ENCODE measurements at places on chromosomes 11 and 22. TPM values are rescaled to one million over a fixed set of nuclear protein-coding genes. Genes with fewer than 3 reads are reported as not detected.

GRCh38 chr11:108863528-108863927 is 198.7 kb downstream of the DDX10 start:
- DNase-seq: no peak

GRCh38 chr11:20501252-20501651 is 98.2 kb upstream of the SLC6A5 start:
- no peak for DNase-seq

DNA sequence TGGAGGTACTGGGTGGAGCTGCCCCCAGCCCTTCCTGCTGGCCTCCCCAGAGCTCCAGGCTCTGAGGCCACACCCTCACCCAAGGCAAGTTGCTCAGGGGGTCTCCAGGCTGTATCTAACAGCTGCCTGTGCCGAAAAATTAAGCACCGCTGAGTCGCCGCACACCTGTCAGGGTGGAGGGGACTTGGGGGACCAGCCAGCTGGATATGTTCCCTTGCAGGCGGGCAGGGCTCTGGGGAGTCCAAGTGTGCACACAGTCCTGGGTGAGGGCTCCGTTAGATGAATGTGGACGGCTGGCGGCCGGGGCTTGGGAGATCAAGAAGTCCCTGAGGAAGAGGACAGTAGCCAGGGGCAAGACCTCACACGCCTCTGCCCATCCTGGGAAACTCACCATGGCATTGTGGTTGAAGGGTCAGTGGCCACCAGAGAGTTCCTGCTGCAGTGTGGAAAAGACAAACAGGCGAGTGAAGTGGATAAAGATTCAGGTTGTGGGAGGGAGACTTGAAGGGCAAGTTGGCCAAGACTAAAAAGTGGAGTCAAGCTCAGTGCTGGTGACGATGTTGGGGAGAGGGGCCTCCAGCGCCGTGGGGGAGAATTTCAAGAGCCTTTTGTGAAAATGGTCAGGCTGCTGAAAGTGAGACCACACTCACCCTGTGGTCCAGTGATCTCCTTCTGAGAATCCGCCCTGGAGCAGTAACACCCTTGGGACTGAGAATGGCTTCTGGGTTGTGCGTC is 69.6 kb downstream of the CDKN1C start:
- DNase-seq: no peak

The OR5A1 gene
- total RNA-seq: not detected

The NAALADL1 gene
- 1.6 TPM for total RNA-seq

DNA sequence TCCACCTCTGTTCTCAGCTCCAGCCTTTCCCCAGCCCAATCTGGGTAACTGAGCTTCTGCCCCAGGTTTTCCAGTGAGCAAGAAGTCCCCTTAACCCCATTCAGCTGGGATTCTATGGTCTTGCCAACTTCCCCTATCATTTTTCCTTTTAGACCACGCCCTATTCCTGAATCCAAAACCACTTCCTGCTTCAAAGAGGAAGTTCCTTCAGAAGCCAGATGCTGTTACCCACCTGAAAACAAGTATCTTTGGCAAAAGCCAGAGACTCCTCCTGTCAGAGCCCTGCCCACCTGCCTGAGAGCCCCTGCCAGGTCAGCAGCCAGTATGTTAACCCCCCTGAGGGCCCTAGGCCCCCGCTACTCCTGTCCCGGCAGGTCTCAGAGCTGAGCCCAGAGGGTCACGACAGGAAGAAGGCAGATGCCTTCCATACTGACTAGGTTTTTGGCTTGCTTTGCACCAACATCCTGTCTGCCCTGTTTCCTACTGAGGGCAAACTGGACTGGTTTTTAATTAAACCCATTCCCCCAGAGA is 20.3 kb upstream of the MICAL2 start:
- no peak for DNase-seq

DNA sequence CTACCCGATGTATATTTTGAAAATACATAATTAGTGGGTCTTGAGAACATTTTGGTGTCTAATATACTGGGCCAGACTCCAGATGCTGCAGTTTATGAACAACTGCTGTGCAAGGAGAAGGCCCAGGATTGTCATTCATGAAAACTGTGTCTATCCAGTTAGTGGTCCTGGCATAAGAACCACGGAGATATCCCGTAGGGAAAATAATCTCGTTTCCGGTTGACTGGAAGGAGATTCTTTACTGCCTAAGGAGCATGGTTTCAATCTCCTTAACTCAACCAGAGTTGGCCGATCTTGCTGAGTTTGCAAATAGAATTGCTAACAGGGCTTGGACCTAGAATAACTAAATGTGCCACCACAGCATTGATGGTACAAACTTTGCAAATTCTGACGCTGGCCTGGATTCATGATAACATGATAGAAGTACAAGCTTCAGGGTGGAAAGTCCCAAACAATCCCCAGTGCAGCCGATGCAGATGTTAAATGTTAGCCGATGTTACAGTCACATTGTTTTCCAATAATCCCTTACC is 4.6 kb upstream of the RTCB start:
- DNase-seq: no peak

GRCh38 chr11:69087811-69088210 is 39.1 kb downstream of the TPCN2 start:
- DNase-seq: no peak

DNA sequence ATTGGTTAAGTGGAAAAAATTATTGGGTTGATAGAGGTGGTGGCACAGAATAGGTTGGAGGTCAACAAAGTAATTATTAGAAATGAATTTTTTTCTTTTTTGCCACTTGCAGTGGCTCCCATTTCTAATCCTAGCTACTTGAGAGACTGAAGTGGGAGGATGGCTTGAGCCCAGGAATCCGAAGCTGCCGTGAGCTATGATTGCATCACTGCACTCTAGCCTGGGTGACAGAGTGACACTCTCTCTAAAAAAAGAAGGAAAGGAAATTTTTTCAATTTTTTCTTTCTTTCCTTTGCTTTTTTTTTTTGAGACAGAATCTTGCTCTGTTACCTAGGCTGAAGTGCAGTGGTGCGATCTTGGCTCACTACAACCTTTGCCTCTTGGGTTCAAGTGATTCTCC is 2.2 kb upstream of the BCO2 start:
- DNase-seq: no peak

- DNase-seq: no peak
These were observed 140.6 kb upstream of the CADM1 start for GRCh38 chr11:115644856-115645255.

The SMIM35 gene
- not detected for total RNA-seq

The PGA5 gene
- total RNA-seq: 10.9 TPM

DNA sequence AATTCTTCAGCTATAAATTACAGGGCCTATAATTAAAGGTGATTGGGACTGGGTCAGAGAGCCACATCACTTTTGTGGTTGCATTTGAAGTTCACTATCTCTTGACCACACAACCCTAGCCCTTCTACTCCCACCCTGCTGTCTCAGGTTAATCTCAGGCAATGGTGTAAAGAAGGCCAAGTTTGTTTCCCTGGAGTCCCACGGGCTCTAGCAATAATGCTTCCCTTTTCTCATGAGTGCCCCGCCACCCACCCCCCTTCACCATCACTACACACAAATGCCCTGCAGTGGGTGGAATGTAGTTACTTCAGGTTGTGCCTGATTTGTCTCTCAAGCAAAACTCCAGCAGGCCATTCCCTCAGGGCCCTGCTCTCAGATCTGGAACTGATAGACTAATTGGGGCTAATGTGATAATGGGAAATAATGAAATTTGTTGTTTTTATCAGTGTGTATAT is 1.8 kb upstream of the EHF start:
- DNase-seq: no peak

DNA sequence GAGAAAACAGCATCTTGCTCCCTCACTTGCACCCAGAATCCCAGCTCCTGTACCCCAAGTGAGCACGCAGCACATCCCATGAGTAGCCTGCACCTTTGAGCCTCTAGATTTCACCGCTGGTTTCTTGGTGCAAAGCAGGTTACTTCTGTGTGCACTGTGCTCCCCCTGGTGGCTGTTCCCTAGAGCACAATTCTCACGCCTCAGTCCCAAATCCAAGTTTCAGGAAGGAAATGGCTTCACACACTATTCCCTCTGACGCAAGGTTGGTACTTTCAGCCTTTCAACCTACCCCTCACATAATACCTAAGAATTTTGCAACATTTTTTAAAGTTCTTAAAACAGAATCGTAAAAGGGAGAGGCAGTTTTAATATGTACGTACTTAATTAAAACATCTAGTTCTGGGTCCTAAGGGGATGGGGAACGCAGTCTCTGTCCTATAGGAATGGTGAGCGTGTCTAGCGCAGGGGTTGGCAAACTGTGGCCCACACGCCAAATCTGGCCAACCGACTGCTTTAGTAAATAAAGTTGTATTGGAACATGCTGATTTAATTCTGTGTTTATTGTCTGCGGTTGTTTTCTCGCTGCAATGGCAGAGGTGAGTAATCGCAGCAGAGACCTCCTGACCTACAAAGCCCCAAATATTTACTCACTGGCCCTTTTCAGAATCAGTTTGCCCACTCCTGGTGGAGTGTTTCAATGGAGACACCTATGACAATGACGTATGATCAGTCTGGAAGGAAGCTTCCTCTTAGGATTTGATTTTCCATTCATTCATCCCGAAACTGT is 27.5 kb downstream of the DHCR7 start:
- peak; percentile 61 for DNase-seq

GRCh38 chr11:19368726-19369375 is 128.1 kb upstream of the E2F8 start:
- no peak for DNase-seq

DNA sequence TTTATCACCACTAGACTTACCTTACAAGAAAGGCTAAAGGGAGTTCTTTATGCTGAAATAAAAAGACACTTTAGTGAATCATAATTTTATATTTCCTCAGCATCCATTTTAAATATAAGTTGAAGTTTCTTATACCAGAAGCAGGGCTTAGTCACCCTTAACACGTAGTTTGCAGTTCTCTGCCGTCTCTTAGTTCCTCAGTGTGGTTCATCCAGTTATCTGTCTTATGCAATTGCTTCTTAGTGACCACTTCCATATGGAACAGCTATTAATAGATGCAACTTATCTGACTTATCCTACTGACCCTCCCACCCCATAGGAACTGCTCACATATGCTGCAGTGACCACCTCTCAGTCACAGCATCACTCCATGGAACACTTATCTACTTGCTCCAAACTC is 11.7 kb upstream of the SLC36A4 start:
- no peak for DNase-seq
